ENCODE measurements at places on chromosomes 11 and 22.

- no peak for DNase-seq
These were observed 23.8 kb downstream of the MICAL2 start for GRCh38 chr11:12134236-12134585.

- peak; percentile 73 for DNase-seq
These were observed 74.4 kb downstream of the ARHGAP32 start for GRCh38 chr11:129117595-129118350.

GRCh38 chr11:27700351-27701301 is at the start of gene BDNF:
BDNF (minus strand) TSS chr11:27700455; CDS start chr11:27658564, 41,891 bp downstream.
- peak; percentile 49 for DNase-seq

- DNase-seq: no peak
These were observed 3.9 kb upstream of the CDC42EP2 start for GRCh38 chr11:65310736-65311135.

DNA sequence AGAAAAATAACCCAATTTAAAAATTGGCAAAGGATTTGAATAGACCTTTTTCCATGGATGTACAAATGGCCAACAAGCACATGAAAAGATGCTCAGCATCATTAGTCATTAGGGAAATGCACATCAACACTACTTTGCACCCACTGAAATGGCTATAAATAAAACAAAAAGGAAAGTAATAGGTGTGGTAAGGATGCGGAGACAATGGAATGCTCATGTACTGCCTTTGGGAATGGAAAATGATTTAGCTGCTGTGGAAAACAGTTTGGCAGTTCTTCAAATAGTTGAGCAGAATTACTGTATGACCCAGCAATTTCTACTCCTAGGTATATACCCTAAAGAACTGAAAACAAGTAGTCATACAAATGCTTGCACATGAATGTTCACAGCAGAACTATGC is 37.4 kb downstream of the LARGE2 start:
- no peak for DNase-seq
